ENCODE measurements at places on chromosomes 3 and 15. TPM values are rescaled to one million over a fixed set of nuclear protein-coding genes. Genes with fewer than 3 reads are reported as not detected.

Gene ZFYVE19
- total RNA-seq: 18.8 TPM

Gene ALPK3
- 0.11 TPM for total RNA-seq

Gene ERICH6
- total RNA-seq: not detected

Gene RASGRP1
- 0.40 TPM for total RNA-seq

Gene CD86
- not detected for total RNA-seq
